ENCODE measurements at places on chromosomes 7 and 10.

GRCh38 chr10:50561816-50562215 is 61.9 kb downstream of the SGMS1 start:
- no peak for DNase-seq

DNA sequence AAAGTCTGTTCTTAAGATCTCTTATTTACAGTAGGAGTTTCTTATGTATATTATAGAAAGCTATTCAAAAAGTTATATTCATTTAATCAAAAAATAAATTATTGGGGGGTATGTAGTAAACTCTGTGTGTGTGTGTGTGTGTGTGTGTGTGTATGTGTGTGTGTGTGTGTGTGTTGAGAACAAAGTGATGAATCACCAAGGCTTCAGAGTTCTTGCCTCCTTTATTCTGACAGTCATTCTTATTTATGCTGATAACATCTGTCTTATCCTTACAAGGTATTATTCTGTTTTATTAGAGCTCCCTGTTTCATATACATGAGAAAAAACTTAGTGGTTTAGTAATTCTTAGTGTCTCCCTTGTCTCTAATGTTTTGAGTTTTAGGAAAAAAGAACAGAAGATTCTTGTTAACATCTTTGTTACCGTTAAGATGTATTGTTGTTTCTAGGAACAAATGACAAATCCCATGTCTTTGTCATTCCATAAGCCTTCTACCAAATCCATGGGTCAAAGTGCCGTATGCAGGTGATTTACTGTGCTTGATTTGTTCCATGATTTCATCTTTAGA is 424.0 kb downstream of the EXOC4 start:
- DNase-seq, result no peak

DNA sequence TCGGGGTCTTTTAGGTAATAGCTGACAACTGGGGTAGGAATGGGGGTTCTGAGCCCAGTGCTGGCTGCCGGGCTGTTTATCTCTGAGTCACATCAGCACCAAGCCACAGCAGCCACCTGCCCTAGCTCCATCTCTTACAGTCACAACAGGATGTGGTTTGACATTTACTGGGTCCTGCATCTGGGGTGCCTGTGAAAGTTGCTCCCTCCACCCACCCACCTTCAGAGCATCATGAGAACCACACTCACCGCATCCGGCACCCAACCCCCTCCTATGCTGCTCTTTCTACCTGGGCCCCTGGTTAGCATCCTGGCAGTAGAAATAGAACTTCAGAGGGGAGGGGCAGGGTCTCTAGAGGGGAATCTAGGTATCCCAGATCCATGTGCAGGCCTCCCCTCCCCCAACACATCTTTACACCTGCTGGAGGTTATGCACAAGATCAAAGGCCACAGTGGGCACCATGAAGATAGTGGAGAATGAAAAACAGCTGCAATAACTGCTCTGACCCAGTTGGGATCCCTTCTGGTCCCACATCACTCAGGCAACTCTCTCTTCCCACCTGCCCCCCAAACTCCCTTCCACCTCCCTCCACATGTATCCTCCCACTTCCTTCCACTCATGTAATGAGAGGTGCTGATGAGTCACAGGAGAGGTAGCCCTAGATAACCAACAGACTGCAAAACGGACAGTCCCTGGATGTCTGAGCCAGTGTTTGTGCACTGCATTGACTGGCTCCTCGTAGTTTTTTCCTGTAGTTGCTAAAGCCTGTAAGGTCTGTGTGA is 38.2 kb downstream of the PRSS2 start:
- DNase-seq, result no peak

GRCh38 chr7:138345567-138345966 is 114.5 kb upstream of the TRIM24 start:
- no peak for DNase-seq

- no peak for DNase-seq
Observed at GRCh38 chr7:141023295-141023694, 8.5 kb upstream of the MRPS33 start.

DNA sequence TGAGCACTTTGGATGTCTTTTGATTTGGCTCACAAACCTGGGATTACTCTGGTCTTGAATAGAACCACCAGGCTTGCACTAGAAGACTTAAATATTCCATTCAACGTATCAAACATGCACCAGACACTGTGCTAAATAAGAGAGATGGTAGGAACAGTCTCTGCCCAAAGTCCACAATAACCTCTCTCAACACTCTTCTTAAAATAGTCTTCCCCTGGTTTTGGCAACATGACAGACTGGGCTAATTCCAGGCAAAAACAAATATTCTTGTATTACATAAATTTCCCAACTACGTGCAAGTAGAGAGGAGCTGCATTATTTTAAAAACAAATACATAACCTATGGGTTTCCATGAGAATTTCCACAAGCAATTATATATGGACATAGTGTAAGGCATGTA is 64.8 kb upstream of the PAPSS2 start:
- DNase-seq, result no peak

DNA sequence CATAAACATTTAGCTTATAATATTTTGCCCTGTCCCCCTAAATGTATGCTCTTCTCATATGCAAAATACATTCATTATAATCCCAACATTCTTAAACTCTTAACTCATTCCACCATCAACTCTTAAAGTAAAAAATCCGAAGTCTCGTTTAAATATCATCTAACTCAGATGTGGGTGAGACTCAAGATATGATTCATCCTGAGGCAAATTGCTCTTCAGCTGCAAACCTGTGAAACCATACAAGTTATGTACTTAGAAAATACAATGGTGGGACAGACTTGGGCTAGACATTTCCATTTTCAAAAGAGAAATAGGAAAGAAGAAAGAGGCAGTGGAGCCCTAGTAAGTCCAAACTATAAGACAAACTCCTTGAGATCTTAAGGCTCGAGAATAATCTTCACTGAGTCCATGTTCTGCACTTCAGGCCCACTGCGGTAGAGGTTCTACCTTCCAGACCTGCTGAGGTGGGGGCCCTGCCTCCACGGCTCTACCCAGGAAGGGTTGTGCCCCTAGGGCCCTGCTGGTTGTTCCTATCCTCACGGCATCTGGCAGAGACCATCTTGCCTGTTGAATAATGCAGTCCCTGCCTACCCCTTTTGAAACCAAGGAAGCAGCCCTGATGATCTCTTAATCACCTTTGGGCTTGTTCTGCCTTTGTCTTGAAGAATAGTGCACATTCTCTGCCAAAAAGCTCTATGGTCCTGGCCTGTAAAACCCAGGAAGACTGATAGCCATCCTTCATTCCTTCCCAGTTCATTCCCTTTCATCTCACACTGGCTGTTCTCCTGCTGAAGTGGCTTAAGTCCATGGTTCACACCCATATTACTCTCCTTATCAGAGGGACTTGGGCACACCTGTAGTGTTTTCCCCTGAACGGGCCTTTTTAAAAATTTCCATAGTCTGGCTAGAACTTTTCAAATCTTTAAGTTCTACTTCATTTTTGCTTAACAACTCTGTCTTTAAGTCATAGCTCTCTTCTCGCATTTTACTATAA is 37.3 kb downstream of the INPP5F start:
- DNase-seq, result no peak

- DNase-seq, result no peak
Observed at GRCh38 chr10:100985336-100985735, 2.0 kb downstream of the MRPL43 start.

GRCh38 chr10:17683541-17683940 is 39.6 kb downstream of the STAM start:
- DNase-seq, result no peak

GRCh38 chr10:101291331-101292193 is 62.3 kb upstream of the LBX1 start:
- DNase-seq, result no peak

DNA sequence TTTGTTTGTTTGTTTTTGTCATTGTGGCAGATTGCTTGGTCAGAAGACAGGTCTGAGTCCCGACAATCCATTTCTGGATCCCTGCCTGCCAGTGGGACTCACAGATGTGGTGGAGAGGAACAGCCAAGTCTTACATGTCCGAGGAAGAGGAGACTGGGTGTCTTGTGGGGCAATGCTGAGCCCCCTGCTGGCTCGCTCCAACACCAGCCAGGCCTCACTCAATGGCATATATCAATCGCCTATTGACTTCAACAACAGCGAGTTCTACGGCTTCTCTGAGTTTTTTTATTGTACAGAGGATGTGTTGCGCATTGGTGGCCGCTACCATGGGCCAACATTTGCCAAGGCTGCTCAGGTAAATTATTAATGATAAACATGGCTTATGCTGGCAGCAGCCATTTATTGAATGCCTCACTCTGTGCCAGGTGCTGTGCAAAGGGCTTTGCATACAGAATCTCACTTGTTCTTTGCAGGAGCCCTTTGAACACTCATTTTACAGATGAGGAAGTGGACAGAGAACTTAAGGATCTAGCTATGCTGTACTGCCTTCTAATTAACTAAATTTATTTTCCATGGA is 33.3 kb downstream of the COX15 start:
- DNase-seq, result no peak

GRCh38 chr7:127150543-127150942 is 102.2 kb downstream of the GRM8 start:
- no peak for DNase-seq

- DNase-seq, result no peak
Observed at GRCh38 chr10:61389887-61390286, 63.3 kb downstream of the TMEM26 start.

- DNase-seq, result no peak
Observed at GRCh38 chr10:107733328-107734130, 569.0 kb upstream of the SORCS1 start.

GRCh38 chr10:131162211-131162610 is 149.3 kb downstream of the TCERG1L start:
- no peak for DNase-seq

DNA sequence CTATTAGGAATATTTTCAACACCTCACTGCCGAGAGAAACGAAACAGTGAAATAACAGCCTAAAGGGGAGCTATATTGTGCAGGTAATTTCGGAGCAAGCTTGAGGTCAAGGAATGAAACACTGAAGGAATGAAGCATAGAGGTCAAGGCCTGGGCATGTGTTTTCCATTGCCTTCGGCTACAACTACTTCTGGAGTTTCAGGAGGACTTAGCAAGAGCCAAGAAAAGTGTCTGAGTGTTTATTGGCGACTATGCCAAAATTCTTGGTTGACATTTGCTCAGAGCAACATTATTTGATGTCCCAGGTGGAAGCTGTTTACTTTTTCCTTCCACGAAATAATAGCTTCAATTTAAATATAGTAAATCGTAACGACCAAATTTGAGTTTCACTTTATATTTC is 89.6 kb upstream of the IFRD1 start:
- DNase-seq, result no peak

DNA sequence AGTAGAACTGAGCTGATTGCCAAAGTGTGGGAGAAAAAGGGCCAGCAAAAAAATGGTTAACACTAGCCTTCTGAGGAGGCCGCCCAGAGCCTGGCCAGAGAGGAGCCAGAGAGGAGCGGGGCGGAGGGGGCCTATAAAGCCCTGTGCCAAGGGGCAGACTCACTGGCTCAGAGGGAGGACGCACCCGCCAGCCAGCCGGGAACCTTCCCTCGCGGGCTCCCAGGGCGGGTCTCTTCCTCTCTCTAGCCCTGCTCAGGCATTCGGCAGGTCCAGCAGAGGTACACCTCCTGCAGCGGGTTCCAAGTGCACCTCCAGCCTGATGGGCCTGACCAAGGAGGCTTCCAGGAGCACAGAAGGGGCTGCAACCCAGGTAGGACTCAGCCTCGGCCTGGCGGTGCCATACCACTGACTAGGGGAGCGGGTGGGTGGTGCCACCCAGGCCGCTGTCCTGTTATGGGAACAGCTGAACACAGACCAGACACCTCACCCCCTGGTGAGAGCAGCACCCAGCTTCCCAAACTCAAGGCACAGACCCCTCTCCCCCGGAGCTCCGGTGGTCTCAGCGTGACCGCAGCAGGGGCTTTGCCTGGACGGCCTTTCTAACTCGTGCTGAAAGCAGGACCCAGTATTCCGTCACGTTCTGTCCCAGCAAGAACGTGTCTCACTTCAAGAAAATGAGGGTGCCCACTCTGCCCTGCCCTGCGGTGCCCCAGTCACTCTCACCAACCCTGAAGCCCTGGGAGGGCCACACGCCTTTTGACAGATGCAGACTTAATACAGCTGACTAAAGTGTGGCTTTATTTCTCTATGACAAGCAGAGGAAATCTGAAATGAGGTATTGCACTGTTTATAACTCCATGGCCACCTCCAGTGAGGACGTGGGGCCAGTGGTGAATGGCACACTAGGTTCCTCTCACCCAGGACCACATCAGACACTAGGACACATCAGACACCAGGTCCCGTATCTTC is at the start of gene GPER1:
GPER1 (plus strand) TSS at position 162 of the 969 bp plus-strand sequence. CDS start 3,616 bp downstream, outside the sequence.
- DNase-seq, result no peak

DNA sequence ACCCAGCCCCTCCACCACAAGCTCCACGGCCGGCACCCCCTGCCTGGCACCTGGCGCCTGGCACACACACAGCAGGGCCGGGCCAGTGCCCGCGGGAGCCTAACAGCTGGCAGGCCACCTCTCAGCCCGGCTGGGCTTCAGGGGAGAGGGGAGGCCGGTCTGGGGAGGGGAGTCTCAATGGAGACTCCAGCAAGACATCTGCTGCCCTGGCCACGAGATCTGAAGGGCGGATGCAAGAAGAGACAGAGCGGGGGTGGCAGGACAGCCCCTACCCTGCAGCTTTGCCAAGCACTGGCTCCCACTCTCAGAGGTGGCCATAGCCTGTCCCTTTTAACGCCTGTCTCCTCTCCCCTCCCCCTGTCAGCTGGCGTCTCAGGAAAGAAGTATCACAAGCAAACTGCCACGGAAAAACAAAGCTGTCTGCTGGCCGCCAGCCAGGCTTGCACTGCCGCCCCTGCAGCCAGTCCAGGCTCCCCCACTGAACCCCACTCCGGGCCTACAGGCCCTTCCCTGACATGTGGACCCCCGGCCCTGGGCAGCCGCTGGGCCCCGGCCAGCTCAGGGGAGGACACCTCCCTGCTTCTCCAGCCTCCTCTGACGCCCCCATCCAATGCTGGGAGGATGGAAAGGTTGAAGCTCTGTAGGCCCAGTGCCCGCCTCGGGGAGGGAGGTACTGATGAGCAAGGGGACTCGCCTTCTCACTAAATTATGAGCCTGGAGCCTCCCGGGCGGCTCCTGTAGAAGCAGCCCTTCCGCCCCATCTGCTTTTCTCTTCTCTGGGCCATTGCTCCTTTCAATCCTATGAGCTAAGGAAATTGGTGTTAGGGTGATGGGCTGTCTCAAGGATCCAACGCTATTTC is 178.4 kb downstream of the ARHGAP12 start:
- DNase-seq, result no peak

DNA sequence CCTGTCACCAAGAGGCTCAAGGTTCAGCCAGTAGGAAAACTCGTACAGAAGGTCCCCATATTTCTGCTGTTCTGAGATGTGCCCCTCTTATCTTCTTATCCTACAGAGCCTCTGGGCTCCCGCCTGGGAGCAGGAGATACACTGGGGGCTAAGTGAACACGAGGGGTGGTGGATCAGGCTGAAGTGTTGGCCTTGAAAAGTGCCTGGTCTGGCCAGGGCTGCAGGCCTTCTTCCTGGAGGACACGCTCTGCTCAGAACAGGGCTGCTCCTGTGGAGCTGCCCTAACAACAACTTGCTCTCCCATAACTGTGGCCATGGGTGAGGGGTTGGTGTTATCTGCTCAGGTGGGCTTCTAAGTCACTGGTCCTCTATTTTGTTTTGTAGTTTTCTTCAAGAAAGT is 33.7 kb downstream of the C10orf120 start:
- DNase-seq, result no peak
